ENCODE measurements at places on chromosomes 11 and 22.
A peak's percentile ranks its signal among the peaks of the same experiment; 100 is the strongest.

- H3K4me3 ChIP-seq: no peak overlapping the region
- H3K27me3 ChIP-seq: no peaks in the 10 kb centered on the region
- H3K4me1 ChIP-seq: no peaks in the 10 kb centered on the region
- H3K27ac ChIP-seq: no peak overlapping the region
Measured at GRCh38 chr11:75900848-75901247, 85.8 kb downstream of the UVRAG start.

GRCh38 chr11:1127664-1128162 lies 30.0 kb upstream of the MUC5AC start:
- DNase-seq: no peak
- no peaks in the 10 kb centered on the region for H3K4me1 ChIP-seq
- no peak overlapping the region for H3K4me3 ChIP-seq
- no peaks in the 10 kb centered on the region for H3K36me3 ChIP-seq

DNA sequence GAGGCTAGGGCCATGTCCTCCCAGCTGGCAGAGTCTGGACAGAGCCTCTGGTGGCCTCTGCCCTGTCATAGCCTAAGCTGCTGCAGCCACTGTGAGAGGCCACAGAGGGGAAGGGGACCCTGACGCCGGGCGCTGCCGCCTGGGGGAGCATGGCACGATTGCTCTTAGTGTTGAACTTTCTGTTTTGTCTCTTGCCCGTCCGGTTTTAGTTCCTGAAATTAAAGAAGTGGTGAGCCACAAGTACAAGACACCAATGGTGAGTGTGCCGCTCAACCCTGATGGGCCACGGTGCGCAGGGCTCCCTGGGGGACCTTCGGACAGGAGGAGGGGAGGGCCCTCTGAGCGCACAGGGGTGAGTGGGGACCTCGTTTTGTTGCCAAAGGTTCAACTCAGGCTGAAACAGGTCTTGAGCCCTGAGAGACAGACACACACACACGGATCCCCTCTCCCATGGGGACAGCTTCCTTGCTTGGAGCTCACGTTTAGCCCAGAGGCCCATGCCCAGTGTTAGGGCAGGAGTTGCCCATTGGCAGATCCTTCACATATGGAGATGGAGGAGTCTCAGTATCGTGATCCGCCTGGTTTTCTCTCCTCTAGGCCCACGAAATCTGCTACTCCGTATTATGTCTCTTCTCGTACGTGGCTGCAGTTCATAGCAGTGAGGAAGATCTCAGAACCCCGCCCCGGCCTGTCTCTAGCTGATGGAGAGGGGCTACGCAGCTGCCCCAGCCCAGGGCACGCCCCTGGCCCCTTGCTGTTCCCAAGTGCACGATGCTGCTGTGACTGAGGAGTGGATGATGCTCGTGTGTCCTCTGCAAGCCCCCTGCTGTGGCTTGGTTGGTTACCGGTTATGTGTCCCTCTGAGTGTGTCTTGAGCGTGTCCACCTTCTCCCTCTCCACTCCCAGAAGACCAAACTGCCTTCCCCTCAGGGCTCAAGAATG lies 23.8 kb downstream of the MYBPC3 start:
- no peaks in the 10 kb centered on the region for H3K27me3 ChIP-seq
- H3K36me3 ChIP-seq: peaks cover 39% of the 10 kb centered on the region
- no peaks in the 10 kb centered on the region for H3K4me1 ChIP-seq
- no peak for DNase-seq
- no peak overlapping the region for H3K4me3 ChIP-seq

GRCh38 chr11:75492181-75492820 lies 33.4 kb downstream of the GDPD5 start:
- no peak overlapping the region for H3K4me3 ChIP-seq
- no peaks in the 10 kb centered on the region for H3K36me3 ChIP-seq
- H3K4me1 ChIP-seq: peaks cover 17% of the 10 kb centered on the region
- peak overlapping the region; percentile 57 for H3K27ac ChIP-seq
- H3K27me3 ChIP-seq: no peaks in the 10 kb centered on the region

- H3K4me3 ChIP-seq: no peak overlapping the region
- no peak overlapping the region for H3K27ac ChIP-seq
- H3K27me3 ChIP-seq: peaks cover 2% of the 10 kb centered on the region
Measured at GRCh38 chr22:44735518-44736428, 16.6 kb upstream of the ARHGAP8 start.

DNA sequence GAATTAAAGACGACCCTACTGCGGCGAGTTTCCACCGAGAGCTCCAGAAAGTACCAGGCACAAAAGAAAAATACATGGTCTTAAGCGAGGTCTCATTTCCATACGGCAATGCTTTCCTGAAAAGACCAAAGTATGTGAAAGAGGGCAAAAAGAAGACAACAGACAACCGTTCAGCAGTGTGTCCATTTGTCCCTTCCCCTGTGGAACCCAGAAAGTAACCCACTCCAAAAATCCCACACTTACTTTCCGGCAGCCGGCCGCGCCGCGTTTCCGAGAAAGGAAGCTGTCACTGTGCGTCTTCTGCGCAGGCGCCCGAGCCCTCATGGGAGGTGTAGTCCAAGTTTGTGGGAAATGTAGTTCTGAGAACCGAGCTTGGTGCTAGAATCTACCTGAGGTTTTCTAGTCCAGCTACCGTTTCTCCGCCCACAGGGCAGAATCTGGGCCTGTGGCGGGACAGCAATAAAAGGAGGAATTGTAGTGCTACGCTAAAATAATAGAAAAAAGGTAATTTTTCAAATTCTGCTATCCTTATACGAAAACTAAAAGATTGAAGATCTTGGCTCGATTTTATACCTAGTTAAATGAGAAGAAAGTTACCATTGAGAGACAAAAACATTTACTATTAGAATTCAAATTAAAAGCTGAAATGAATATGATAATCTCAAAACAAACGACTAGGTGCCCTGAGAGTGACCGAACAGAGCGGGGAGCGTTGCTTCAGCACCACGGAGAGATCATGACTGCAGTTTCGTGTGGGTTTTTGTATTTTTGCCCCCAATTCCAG lies at the start of gene PUS3:
Gene PUS3, minus strand, starts transcription at position 280 of the 784 bp plus-strand sequence. CDS start 6,922 bp downstream, outside the sequence.
- peaks cover 12% of the 10 kb centered on the region for H3K36me3 ChIP-seq
- peaks cover 18% of the 10 kb centered on the region for H3K27me3 ChIP-seq
- peak; percentile 84 for DNase-seq
- peak within 1 kb of the TSS; percentile 81 for H3K4me3 ChIP-seq

DNA sequence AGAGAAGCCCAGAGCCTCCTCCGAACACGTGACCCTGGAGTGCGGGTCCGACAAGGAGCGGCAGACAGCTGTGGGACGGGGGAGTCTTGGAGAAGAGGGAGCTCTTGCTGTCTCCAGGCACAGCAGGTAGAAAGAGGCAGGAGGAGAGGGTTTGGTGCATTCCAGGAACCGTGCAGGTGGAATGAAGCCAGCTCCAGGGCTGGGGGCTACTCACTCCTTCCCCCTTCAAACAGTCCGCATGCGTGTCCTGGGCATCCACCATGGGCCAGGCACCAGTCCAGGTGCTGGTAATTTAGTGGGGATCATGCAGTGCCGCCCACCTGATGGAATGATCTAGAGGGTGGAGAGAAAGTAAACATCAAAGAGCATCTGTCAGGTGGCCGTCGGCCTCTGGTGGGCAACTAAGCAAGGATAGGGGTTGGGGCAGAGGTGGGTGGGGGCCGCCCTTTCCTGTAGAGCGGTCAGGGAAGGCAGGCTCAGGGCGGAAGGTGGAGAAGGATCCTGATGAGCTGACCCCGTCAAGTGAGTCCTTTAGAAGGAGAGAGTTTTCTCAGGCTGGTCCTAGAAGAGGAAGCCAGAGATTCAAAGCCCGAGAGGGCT lies 850.0 kb downstream of the TBC1D22A start:
- no peaks in the 10 kb centered on the region for H3K4me1 ChIP-seq
- no peak overlapping the region for H3K4me3 ChIP-seq
- H3K27ac ChIP-seq: no peak overlapping the region
- H3K27me3 ChIP-seq: no peaks in the 10 kb centered on the region
- no peaks in the 10 kb centered on the region for H3K36me3 ChIP-seq
- no peak for DNase-seq
